ENCODE measurements at places on chromosomes 6 and 20. TPM values are rescaled to one million over a fixed set of nuclear protein-coding genes. Genes with fewer than 3 reads are reported as not detected.
A peak's percentile ranks its signal among the peaks of the same experiment; 100 is the strongest.

LPA gene
- 0.11 TPM for total RNA-seq

ZNF311 gene
- 0.52 TPM for total RNA-seq

LY6G5B gene
- total RNA-seq, result 22.9 TPM

C20orf202 gene
- total RNA-seq, result not detected

SIRT5 gene
- total RNA-seq, result 7.1 TPM

ATP6V1G2 gene
- 0.38 TPM for total RNA-seq

ALDH5A1 gene
- total RNA-seq, result 10.4 TPM

EYS gene
- not detected for total RNA-seq

ECT2L gene
- total RNA-seq, result not detected

POM121L2 gene
- total RNA-seq, result not detected

GRCh38 chr6:84282550-84282949 lies 55.1 kb upstream of the CEP162 start:
- DNase-seq, result no peak

GRCh38 chr20:37315452-37316110 lies 26.1 kb downstream of the MANBAL start:
- no peak for DNase-seq

GRCh38 chr6:73823046-73823735 lies 127.2 kb downstream of the CD109 start:
- no peak for DNase-seq

DNA sequence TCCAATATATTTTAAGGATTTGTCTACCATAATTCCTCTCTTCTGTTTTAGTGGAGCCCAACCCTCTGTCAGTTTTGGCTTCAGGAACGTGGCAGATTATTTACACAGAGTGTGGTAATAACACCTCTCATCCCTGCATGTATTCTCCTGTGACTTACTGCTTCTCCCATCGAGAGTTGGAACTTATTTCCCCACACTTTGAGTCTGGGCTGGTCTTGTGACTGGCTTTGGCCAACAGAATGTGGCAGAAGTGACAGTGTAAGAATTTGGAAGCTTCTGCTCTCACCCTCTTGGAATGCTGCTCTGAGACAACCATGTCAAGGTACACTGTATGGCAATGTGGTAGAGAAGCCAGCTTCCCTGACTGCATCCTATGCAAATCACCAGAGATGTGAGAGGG lies 407.7 kb downstream of the EPM2A start:
- DNase-seq, result no peak

GRCh38 chr6:49543087-49543858 lies 7.2 kb upstream of the C6orf141 start:
- no peak for DNase-seq

- DNase-seq, result no peak
Observed at GRCh38 chr20:24049081-24049480, 60.5 kb upstream of the GGTLC1 start.

DNA sequence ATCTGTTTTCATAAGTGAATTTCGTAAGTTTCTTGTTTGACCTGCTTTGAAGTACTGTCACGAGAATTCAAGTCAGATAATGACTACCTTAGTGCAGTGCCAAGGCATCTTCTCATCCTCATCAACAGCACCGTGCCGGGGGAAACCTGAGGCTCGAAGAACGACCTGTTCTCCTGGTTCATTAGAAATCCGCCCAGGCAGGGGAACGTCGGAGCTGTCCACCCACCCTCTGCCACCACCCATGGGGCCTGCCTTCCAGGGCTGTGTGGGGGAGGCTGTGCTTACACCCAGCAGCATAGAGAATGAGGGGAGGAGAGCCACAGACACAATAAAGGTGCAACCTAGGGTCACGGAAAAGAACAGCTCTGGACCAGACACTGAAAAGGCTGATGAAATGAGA lies 101.6 kb downstream of the RAMACL start:
- no peak for DNase-seq

DNA sequence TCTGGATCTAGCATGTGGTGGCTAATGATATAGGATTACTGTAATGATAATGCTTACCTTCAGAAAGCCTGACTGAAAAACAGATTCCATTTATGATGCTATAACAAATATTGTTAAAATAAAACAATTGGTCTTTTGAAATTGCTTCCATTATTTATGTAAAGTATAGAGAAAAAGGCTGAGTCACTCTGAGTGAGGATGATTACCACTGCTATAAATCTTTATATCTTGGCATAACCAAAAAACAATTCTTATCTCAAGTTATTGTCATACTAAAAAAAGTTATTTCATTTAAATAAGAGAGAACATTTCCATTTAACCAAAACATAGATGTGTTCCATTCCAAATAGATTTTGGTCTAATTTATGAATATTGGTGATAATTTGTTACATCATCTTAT lies 53.0 kb upstream of the DST start:
- DNase-seq, result no peak

DNA sequence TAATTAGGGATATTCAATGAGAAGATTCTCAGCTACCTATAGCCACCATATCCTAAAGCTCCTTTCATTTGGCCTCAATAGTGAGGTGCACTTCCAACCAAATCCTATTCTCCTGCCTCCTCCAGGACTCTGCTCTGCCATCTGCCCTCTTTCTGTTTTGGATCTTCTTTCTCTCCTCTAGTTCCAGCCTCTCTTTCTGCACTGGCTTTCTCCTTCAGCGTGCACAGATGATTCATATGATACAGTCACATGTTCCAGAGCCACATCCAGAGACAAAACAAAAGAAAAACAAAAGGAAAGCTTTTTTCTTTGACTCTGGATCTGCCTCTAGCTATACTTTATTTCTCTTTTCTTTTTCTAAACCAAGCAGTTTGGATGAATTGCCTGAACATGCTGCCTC lies 531.9 kb upstream of the MAN1A1 start:
- no peak for DNase-seq

- no peak for DNase-seq
Observed at GRCh38 chr20:5720696-5721095, 29.5 kb upstream of the SHLD1 start.

GRCh38 chr6:119322715-119323350 lies 26.7 kb downstream of the MAN1A1 start:
- no peak for DNase-seq

DNA sequence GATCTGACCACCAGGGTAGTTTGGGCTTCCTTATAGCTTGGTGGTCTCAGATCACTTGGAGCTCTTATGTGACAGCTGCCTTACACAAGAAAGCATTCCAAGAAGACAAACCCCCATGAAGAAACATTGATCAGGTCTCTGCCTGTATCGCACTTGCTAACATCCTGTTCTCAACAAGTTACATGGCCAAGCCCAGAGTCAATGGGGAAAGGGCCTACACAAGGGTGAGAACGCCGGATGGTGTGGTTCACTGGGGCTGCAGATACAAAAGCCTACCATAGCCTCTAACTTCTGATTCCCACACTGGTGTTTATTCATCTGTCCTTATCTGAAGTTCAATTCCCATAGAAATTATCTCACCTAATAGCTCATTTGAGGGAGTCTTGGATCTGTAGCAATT lies 235.5 kb downstream of the SYNDIG1 start:
- DNase-seq, result no peak

- peak; percentile 58 for DNase-seq
Observed at GRCh38 chr6:30259140-30260035, 46.2 kb upstream of the TRIM26 start.

DNA sequence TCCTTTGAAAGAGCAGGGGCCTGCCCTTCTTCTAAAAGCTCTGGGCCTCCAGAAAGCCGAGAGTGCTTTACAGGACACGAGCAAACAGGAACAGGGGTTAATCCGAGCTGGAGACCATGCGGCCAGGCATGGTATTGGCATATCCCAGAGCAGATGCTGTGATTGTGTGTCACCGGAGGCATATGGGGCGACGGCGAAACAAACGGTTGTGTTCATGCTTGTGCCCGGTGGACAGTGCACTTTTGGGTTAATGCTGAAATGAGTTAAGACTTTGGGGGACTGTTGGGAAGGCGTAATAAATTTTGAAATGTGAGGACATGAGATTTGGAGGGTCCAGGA lies 1088.7 kb upstream of the DEFB115 start:
- no peak for DNase-seq

- no peak for DNase-seq
Observed at GRCh38 chr20:36908603-36909002, 32.7 kb downstream of the TLDC2 start.

DNA sequence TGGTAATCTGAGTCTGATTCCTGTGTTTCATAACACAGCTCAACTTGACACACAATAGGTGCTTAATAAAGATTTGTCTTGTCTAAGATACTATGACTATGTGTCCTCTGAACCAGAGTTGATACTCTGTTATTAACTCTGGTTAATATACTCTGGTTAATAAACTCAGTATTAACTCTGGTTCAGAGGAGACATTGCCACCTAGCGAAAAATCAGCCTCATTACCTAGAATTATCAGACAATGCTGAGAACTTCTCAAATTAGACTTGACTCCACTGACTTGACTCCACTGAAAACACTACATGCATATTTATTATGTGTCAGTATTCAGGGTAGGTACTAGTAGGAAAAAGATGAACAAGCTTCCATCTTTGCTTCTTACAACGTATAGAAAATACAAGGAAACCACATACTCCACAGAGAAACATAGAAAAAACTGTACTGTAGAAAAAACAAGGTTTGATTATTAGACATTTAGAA lies 73.9 kb downstream of the AHI1 start:
- DNase-seq, result no peak

GRCh38 chr20:49851231-49851705 lies 38.6 kb downstream of the SLC9A8 start:
- no peak for DNase-seq

- no peak for DNase-seq
Observed at GRCh38 chr6:54063228-54063539, 48.1 kb upstream of the MLIP start.

DNA sequence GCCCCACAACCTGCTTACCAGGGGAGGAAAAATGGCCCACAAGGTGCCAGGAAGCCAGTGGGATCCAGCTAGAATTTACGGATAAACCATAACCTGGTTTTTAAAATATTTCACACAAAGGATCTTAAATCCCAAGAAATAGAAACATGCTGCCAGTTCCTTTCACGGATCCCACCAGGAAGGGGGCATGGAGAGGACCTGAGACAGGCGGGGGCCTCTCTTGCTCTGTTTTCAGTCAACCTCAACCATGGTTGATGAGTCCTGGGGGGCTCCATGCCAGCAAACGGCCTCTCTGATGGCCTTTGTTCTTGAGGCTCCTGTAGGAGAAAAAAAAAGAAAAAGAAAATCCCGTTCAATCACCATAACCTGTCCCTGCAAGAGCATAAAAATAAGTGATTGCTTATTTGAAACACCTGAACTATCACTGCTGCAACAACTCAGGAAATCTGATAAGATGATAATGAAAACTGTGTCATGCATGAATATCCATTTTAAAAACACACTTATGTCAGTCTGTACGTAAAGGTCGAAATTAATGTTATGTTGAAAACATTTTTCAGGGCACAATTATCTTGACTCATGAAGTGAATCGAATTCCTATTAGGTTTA lies 125.8 kb upstream of the CST7 start:
- DNase-seq, result no peak

DNA sequence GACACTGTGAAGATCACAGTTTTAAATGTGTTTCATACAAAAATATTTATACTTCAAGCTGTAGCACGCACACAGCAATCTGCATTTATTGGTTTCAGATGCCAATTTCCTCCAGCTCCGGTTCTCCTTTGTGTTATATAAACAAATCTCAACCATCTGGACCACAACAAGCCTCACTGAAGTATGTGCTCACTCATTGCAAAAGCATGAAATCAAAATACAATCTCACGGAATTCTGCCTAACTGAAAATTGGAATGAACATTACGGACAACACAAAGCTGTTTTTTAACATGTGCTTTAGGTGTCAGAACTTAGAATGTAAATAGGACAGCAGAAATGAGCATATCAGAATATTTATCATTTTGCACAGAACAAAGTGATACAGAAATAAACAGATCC lies 38.0 kb downstream of the RCAN2 start:
- no peak for DNase-seq

DNA sequence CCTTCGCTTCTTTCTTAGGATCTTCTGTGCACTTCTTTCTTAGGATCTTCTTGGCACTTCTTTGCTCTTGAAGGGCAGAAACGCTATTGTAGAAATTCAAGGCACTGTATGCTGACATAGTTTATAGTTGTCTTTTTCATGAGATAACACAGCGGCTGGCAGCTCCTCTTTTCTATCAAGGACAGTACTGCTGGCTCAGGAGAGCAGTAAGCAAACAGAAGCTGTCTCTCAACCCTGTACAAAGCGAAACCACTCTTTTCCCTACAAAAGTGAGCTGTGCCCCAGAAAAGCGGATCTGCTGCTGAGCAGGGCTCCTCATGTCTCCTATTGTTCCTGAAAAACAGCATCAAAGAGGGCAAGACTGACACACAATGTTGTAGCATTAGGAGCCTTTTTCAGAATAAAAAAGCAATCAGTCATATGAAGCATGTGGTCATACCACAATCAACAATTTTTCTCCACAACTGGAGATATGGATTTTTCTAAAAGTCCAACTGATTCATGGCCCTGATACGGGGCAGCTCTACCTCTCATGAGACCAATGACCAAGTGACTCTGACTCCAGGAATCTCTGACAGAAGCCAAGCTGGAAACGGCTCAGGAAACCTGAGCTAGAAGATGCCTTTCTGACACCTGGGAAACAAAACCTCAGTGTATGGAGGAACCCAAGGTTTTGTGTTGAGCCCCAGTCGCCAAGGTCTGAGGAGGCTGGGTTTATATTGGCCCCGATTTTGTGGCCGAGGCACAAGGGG lies 255.9 kb downstream of the ESR1 start:
- DNase-seq, result no peak

GRCh38 chr6:128512296-128512695 lies 8.1 kb downstream of the PTPRK start:
- no peak for DNase-seq

DNA sequence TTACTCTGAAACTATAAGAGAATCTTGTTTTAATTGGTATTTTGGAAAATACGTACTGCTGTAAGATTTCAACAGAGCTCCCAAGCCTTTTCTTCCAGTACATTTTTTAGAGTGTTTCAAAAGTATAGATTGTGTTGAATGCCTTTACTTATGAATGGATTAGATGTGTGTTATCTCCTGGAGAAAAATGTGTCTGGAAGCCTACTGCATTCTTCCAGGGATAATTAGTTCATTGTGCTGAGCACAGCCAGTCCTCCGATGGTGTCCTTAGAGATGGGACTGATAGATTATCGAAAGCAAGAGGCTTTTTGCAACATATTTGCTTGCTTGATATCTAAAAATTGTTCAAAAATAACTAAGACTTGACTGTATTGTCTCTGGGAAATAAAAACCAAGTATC lies 114.2 kb downstream of the PLEKHG1 start:
- DNase-seq, result no peak

DNA sequence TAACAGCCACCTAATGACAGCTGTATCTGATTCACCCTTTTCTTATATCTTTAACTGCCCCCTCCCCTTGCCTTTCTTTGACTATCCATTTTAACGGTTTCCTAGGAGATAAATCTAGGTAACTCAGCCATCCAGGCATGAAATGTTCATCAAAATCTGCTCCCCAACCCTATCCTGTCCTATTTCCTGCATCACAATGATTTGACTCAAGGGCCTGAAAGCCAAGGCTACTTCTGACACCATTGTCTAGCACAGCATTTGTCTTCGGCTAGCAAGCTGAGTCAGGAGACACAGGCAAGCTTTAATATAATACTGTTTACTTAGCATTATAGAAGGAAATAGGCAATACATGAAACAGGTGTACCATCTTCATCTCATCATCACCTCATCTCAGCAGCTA lies 31.6 kb upstream of the MANEA start:
- no peak for DNase-seq
